ENCODE measurements at places on chromosomes 4 and X.

DNA sequence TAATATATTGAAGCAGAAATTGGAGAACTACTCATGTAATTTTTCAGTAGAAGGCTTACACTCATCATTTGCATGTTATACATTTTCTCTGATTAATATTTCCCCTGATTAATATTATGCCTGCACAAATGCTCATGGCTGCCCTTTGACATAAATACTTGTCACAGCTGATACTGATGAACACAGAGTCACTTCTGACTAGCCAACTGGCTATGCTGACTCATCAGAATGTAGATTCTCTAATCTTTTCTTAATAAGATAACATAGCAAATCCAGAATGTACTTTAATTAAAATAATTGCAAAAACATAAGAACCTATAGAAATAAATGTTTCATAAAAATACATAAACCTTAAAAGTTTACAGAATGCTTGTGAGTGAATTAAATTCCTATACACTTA, 52.4 kb upstream of the C4orf54 start:
- no peak for DNase-seq

- DNase-seq = no peak
Measured at GRCh38 chr4:85514117-85514516, 39.2 kb downstream of the ARHGAP24 start.

- no peak for DNase-seq
Measured at GRCh38 chrX:118633530-118633929, 93.9 kb upstream of the IL13RA1 start.

DNA sequence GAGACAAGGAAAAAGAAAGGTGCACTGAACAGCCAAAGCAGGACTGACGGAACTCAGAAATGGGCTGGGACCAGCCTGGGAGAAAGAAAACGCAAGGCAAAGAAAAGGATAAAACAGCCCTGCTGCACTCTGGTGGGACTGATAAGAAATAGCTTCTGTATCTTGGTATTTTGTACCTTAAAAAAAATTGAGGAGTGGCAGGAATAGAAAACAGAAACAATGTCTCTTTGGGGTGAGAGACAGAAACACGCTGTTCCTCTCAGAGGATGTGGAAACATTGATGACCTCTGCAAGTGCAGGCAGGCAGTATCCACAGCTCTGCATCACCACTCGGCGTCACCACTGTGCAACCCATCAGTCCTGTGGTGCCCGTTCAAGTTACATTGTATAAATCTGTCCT, 152.5 kb upstream of the SPRY1 start:
- peak; percentile 67 for DNase-seq

DNA sequence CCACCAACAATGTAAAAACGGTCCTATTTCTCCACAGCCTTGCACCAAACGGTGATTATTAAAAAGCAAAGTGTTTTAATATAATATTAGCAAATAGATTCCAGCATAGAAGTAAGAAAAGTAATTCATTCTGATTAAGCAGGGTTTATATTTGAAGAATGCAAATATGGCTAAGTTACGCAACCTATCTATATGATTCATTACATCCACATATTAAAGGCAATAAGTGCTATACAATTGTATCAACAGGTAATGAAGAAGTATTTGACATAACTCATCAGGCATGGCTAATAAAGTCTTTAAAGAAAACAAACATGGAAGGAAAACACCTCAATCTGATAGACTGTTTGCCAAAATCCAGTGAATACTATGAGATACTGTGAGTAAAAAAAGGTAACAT, 29.0 kb downstream of the KCNE5 start:
- no peak for DNase-seq

DNA sequence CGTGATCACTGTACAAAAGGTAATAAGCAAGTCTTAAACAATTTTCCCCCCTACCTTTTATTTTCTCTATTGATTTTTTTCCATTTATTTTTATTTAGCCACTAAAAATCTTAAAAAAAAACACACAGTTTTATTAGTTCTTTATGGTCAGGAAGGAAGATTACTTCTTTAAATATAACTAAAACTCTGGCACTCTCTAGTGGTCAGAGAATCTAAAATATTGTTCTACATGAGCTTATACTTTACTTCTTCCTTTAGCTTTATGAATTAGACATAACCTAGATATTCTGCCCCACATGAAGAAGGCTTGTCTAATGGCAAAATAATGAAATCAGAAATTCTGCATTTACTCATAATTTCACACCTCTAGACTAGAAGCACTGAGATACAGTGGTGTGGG, 135.2 kb downstream of the PDE5A start:
- DNase-seq = peak; percentile 27
